Activated T-helper 1 cell treated with anti-CD3 and anti-CD28 coated beads, Interleukin-12 subunit alpha, Interleukin-12 subunit beta, Interleukin-2, Interleukin-4 antibody, amounts not matched to agents 30 ng/mL and 10 ng/mL and 1 ng/mL, durations not matched to agents 14 hours and 24 hours and 36 hours (primary cell): ENCODE measurements at places on chromosomes 7 and 10. TPM values are rescaled to one million over a fixed set of nuclear protein-coding genes. Genes with fewer than 3 reads are reported as not detected.
A peak's percentile ranks its signal among the peaks of the same experiment; 100 is the strongest.

- H3K27ac ChIP-seq, result no peak overlapping the region
- H3K4me1 ChIP-seq, result no peaks in the 10 kb centered on the region
- H3K36me3 ChIP-seq, result peaks cover 31% of the 10 kb centered on the region
- H3K27me3 ChIP-seq, result no peaks in the 10 kb centered on the region
These were observed 42.1 kb downstream of the TRIM24 start for GRCh38 chr7:138502023-138502767.

DNA sequence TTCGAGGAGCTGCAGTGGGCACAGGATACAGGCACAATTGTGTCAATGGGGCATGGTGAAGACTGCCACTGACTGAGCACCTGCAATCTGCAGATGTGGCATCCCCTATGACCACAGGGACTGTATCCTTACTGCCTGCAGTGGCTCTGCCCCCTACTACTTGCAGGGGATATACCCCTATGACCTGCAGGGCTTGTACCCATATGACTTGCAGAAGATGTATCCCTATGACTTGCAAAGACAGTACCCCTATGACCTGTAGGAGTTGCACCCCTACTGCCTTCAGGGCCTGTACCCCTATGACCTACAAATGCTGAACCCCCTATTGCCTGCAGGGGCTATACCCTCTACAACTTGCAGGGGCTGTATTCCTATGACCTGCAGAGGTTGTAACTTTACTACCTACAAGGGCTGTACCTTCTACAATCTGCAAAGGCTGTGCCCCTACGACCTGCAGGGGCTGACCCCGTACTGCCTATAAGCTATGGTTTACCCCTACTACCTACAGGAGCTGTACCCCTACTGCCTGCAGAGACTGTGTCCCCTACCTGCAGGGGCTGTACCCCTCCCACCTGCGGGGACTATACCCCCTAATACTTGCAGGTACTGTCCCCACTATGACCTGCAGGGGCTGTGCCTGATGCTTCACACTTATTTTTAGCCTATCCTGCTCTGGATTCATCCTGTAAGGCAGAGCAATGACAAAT, 65.9 kb upstream of the ADAM12 start:
- no peaks in the 10 kb centered on the region for H3K36me3 ChIP-seq
- no peaks in the 10 kb centered on the region for H3K4me1 ChIP-seq
- no peak overlapping the region for H3K27ac ChIP-seq
- H3K27me3 ChIP-seq, result no peaks in the 10 kb centered on the region
- no peak for DNase-seq
- H3K4me3 ChIP-seq, result no peak overlapping the region

The CPXM2 gene
- not detected in 2 replicates for total RNA-seq

DNA sequence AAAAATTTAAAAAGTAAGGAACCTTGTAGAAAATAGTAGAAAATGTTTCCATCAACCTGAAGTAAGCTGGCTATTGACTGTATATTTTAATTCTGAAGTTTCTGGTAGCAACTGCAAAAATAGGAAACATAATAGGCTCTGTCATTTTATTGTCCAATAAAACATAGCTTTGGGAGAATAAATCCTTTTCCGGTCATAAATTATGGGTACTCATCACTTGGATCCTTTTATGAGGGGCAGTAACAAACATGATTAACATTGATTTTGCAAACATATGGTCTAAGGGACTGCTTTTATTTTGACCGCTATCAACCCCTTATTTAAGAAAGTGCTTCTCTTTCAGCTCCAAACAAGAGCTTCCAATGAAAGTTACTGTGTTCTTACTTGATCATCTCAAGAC, 495.9 kb upstream of the ANKRD30A start:
- H3K27ac ChIP-seq, result no peak overlapping the region
- no peaks in the 10 kb centered on the region for H3K4me1 ChIP-seq
- no peak for DNase-seq
- H3K27me3 ChIP-seq, result no peaks in the 10 kb centered on the region
- H3K4me3 ChIP-seq, result no peak overlapping the region
- no peaks in the 10 kb centered on the region for H3K36me3 ChIP-seq

The CDHR3 gene
- total RNA-seq, result 0.47 TPM in 2 replicates

The ALOX5 gene
- 2.9 and 3.1 TPM in 2 replicates for total RNA-seq

The BAMBI gene
- 0.23 and 0.81 TPM in 2 replicates for total RNA-seq

- peaks cover 13% of the 10 kb centered on the region for H3K27me3 ChIP-seq
- no peak overlapping the region for H3K27ac ChIP-seq
- no peaks in the 10 kb centered on the region for H3K36me3 ChIP-seq
- no peaks in the 10 kb centered on the region for H3K4me1 ChIP-seq
- no peak overlapping the region for H3K4me3 ChIP-seq
- DNase-seq, result no peak
These were observed 27.0 kb upstream of the CDK13 start for GRCh38 chr7:39923091-39923490.

- DNase-seq, result no peak
- peak overlapping the region; percentile 34 for H3K4me3 ChIP-seq
- H3K4me1 ChIP-seq, result peaks cover 30% of the 10 kb centered on the region
- H3K36me3 ChIP-seq, result peaks cover 6% of the 10 kb centered on the region
These were observed 6.6 kb upstream of the TPK1 start for GRCh38 chr7:144842377-144842851.

DNA sequence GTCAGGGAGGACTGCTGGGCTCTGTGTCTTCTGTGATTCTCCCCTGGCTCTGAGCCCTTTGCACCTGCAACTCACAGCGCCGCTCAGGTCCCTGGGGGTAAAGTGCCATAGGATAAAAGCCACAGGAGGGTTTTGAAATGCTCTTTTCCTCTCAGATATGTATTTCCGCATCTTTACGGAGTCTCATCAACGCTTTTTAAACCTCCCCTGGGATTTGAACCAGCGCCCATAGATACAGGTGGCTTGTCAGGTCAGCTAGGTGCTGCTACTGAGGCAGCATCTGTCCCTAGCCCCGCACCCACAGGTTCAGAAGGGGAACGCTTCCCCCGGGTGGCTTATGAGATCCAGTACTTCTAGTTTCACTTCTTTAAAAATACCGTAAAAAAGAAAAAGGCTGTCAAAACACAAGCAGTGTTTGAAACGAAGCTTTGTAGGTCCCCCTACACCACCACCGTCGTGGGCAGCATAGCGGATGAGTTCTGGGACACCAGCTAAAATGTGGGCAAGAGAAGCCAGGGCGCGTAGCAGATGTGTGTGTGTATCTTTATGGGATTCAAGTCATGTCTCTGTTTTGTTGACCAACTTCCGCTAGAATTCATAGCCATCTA, 173.5 kb downstream of the CUX1 start:
- no peaks in the 10 kb centered on the region for H3K36me3 ChIP-seq
- H3K27ac ChIP-seq, result no peak overlapping the region
- H3K27me3 ChIP-seq, result no peaks in the 10 kb centered on the region
- no peak overlapping the region for H3K4me3 ChIP-seq
- no peak for DNase-seq

DNA sequence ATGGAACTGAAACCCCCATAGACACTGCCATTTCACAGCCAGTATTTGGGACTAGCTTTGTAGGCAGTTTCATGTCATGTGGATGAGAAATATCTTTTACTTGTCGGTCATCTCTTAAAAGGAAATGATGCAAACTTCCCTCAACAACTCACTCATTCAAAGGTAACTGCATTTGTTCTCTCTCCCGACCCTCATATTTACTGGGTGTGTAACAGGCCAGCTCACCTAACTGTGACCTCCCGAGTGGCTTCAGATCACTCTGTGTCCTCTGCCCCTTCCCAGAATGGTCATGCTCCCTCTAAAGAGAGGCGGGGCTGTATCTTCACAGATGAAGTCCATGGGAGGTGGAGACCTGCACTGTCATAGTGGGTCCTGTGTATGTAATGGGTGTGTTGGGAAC, 14.7 kb downstream of the LRRC18 start:
- no peak overlapping the region for H3K27ac ChIP-seq
- peaks cover 2% of the 10 kb centered on the region for H3K27me3 ChIP-seq
- H3K4me1 ChIP-seq, result no peaks in the 10 kb centered on the region

The SCIN gene
- total RNA-seq, result not detected in 2 replicates

DNA sequence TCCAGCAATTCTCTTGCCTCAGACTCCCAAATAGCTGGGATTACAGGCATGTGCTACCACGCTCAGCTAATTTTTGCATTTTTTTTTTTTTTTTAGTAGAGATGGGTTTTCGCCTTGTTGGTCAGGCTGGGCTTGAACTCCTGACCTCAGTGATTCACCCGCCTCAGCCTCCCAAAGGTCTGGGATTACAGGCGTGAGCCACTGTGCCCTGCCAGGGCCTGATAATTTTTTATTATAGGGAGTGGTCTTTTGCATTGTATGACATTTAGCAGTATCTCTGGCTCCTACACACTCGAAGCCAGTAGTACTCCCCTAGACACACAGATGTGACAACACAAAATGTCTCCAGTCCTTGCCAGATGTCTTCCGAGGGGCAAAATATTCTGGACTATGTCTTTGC, 124.0 kb downstream of the DKK1 start:
- no peaks in the 10 kb centered on the region for H3K27me3 ChIP-seq
- no peak overlapping the region for H3K27ac ChIP-seq
- no peak overlapping the region for H3K4me3 ChIP-seq

DNA sequence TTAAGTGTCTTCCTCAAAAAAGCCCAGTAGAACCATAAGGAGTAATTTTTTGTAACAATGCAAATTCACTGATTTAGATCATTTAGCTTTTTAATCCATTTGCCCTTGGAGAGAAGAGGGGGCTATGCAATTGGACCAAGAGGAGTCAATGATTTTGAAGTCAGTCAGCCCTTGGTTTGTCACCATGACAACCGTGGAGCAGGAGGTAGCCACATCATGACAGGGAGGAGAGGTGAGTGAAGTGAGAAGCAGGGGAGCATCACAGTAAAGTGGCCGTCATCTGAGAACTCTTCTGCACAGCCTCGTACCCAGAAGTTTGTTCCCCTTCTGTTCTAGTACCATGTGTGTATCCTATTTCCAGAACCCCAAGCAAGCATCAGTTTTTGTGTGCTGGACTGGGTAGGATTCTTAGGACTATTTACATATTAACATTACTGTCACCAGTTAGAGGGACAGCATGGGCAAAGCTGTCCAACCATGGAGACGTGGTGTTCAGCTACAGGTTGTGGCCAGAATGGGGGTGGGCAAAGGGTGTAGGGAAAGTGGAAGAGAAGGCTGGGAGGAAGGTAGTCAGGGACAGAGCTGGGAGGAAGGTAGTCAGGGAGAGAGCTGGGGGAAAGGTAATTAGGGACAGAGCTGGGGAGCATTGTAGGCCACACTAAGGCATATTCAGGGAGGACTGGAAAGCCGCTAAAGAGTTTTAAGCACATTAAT, 13.1 kb downstream of the UBE3C start:
- H3K27ac ChIP-seq, result peak overlapping the region; percentile 40
- DNase-seq, result no peak
- H3K4me3 ChIP-seq, result no peak overlapping the region
- peaks cover 9% of the 10 kb centered on the region for H3K36me3 ChIP-seq

DNA sequence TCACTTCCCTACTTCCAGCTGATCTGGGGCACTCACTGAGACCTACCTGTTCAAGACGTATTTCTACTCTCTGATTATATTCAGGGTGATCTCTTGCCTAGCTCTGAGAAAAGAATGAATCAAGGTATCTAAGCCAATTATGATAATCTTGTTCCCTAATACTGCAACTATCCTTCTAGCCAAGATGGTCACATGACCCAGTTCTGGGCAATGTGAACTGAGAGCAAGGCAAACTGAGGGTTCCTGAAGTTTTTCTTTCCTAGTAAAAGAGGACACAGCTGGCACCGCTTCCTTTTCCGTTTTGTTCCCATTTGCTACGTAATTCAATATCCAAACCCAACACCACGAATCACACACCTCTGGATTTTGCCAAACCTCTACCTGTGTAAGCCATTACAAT, 5.9 kb upstream of the GPAM start:
- no peak overlapping the region for H3K4me3 ChIP-seq
- H3K27ac ChIP-seq, result no peak overlapping the region
- H3K4me1 ChIP-seq, result peaks cover 15% of the 10 kb centered on the region

- H3K4me1 ChIP-seq, result no peaks in the 10 kb centered on the region
- no peak overlapping the region for H3K27ac ChIP-seq
- no peak overlapping the region for H3K4me3 ChIP-seq
- H3K36me3 ChIP-seq, result no peaks in the 10 kb centered on the region
- DNase-seq, result no peak
- no peaks in the 10 kb centered on the region for H3K27me3 ChIP-seq
These were observed 401.9 kb downstream of the POM121L12 start for GRCh38 chr7:53437336-53437735.

- no peaks in the 10 kb centered on the region for H3K4me1 ChIP-seq
- DNase-seq, result no peak
- no peak overlapping the region for H3K4me3 ChIP-seq
- H3K27ac ChIP-seq, result no peak overlapping the region
- no peaks in the 10 kb centered on the region for H3K27me3 ChIP-seq
These were observed 119.8 kb downstream of the TWIST1 start for GRCh38 chr7:18997477-18998150.

DNA sequence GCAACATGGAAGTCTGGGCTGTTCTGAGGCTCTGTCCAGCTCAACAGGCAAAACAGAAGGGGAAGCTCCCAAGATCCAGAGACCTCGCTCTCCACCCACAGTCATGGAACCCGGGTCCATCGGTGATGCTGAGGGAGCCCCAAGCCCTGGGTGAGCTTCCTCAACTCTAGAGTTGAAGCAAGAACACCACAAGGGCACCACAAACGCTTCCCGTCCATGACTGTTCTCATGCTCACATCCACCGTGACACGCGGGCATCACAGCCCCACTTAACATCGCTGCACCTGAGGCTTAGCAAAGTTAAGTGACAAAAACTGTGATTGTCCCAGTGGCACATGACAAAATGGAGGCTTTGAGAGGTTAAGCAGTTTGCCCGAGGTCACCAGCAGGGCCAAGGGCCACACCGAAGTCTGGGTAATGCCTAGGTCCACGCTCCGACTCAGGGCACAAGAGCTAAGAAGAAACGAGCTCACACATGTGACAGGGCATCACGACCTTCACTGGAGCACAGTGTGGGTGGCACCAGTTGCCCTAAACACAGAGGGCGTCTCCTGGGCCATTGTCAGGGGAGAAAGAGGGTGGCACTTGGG, 110.6 kb downstream of the OAT start:
- H3K4me3 ChIP-seq, result no peak overlapping the region
- H3K36me3 ChIP-seq, result no peaks in the 10 kb centered on the region
- H3K4me1 ChIP-seq, result no peaks in the 10 kb centered on the region
- no peak for DNase-seq
- H3K27ac ChIP-seq, result no peak overlapping the region
- peaks cover 3% of the 10 kb centered on the region for H3K27me3 ChIP-seq

- no peak overlapping the region for H3K27ac ChIP-seq
- no peaks in the 10 kb centered on the region for H3K36me3 ChIP-seq
These were observed 260.9 kb upstream of the PLPP4 start for GRCh38 chr10:120195984-120196712.

- H3K4me1 ChIP-seq, result no peaks in the 10 kb centered on the region
- H3K4me3 ChIP-seq, result peak overlapping the region; percentile 39
- H3K27ac ChIP-seq, result no peak overlapping the region
- no peak for DNase-seq
These were observed 628 bp downstream of the HPSE2 start for GRCh38 chr10:99234791-99235657.

DNA sequence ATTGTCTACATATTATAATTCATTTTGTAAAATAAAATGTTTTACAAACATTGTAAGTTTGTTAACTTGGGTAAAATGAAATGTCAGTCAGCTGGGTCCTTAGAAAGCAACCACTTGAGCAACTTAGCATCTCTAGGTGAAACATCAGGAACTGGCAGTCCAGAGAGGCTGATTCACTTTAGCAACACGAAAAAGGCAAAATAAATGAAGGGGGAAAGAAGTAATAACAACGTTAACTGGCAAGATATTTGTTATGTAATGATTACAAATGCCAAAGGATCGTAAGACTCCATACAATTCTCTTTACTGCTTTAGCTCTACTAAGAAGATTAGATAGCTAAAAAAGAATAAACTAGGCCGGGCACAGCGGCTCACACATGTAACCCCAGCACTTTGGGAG, 5.0 kb downstream of the PDZD8 start:
- peaks cover 54% of the 10 kb centered on the region for H3K4me1 ChIP-seq
- H3K4me3 ChIP-seq, result no peak overlapping the region
- H3K36me3 ChIP-seq, result peaks cover 15% of the 10 kb centered on the region
- H3K27me3 ChIP-seq, result no peaks in the 10 kb centered on the region
- no peak overlapping the region for H3K27ac ChIP-seq
- DNase-seq, result no peak

The SLC18A3 gene
- not detected in 2 replicates for total RNA-seq
